GM23338 (cell line): ENCODE measurements at places on chromosomes 2 and 18. TPM values are rescaled to one million over a fixed set of nuclear protein-coding genes. Genes with fewer than 3 reads are reported as not detected.

DNA sequence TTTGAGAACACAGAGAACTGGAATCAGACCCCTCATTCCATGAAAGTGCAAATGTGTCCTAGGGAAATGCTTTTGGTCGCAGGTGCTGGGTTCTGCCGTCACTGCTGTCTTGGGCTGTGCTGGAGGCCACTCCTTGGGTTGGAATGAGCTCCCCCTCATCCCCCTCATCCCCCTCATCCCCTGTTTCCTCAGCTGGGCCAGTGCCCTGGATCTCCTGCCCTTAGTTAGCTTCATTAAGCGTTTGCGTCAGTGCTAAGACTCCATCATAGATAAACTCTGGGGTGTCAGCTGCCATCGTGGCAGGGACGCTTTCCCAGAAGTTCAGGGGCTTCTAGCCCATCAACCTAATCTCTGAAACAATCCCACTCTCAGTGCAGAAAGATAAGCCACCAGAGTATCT lies 97.1 kb upstream of the ZNF516 start:
- H3K27me3 ChIP-seq = no peaks in the 10 kb centered on the region
- H3K27ac ChIP-seq = no peak overlapping the region
- H3K4me3 ChIP-seq = no peak overlapping the region
- H3K4me1 ChIP-seq = peaks cover 16% of the 10 kb centered on the region
- no peaks in the 10 kb centered on the region for H3K36me3 ChIP-seq
- DNase-seq = no peak

- H3K27me3 ChIP-seq = no peaks in the 10 kb centered on the region
- no peak overlapping the region for H3K4me3 ChIP-seq
- DNase-seq = no peak
- H3K4me1 ChIP-seq = no peaks in the 10 kb centered on the region
- H3K27ac ChIP-seq = no peak overlapping the region
- peaks cover 86% of the 10 kb centered on the region for H3K36me3 ChIP-seq
Measured at GRCh38 chr2:86135653-86136052, 29.6 kb downstream of the PTCD3 start.

- peaks cover under 1% of the 10 kb centered on the region; the same call in 1 of the 2 replicates for H3K27me3 ChIP-seq
- no peak overlapping the region for H3K27ac ChIP-seq
- H3K4me1 ChIP-seq = no peaks in the 10 kb centered on the region
- no peak overlapping the region for H3K4me3 ChIP-seq
- DNase-seq = no peak
Measured at GRCh38 chr2:95353613-95354468, 48.7 kb upstream of the FAHD2A start.

OTOS gene
- total RNA-seq = not detected in 2 replicates

- no peak overlapping the region for H3K4me3 ChIP-seq
- no peak overlapping the region for H3K27ac ChIP-seq
- H3K27me3 ChIP-seq = no peaks in the 10 kb centered on the region
- H3K36me3 ChIP-seq = peaks cover 71% of the 10 kb centered on the region
Measured at GRCh38 chr2:200922439-200922838, 33.3 kb downstream of the NIF3L1 start.

VAMP5 gene
- total RNA-seq = 0.87 and 2.6 TPM in 2 replicates

NT5C1B gene
- not detected in 2 replicates for total RNA-seq

ABHD1 gene
- total RNA-seq = 0.19 and 0.38 TPM in 2 replicates

GRCh38 chr2:224223851-224224555 lies 177.9 kb downstream of the FAM124B start:
- no peak overlapping the region for H3K27ac ChIP-seq
- DNase-seq = no peak
- H3K4me3 ChIP-seq = no peak overlapping the region
- no peaks in the 10 kb centered on the region for H3K36me3 ChIP-seq
- H3K27me3 ChIP-seq = no peaks in the 10 kb centered on the region

C1QL2 gene
- 0.69 and 1.2 TPM in 2 replicates for total RNA-seq

GRCh38 chr18:77486985-77487384 lies 237.3 kb downstream of the GALR1 start:
- H3K4me1 ChIP-seq = no peaks in the 10 kb centered on the region
- H3K4me3 ChIP-seq = no peak overlapping the region
- no peaks in the 10 kb centered on the region for H3K27me3 ChIP-seq

GRCh38 chr2:100409461-100409860 lies 8.0 kb downstream of the CHST10 start:
- H3K27ac ChIP-seq = no peak overlapping the region
- DNase-seq = no peak
- H3K27me3 ChIP-seq = no peaks in the 10 kb centered on the region
- H3K4me1 ChIP-seq = peaks cover 49% of the 10 kb centered on the region
- no peak overlapping the region for H3K4me3 ChIP-seq

GRCh38 chr2:229731363-229731762 lies 17.0 kb upstream of the DNER start:
- no peaks in the 10 kb centered on the region for H3K27me3 ChIP-seq
- H3K4me1 ChIP-seq = peaks cover 13% of the 10 kb centered on the region
- no peak overlapping the region for H3K27ac ChIP-seq
- DNase-seq = no peak
- no peaks in the 10 kb centered on the region for H3K36me3 ChIP-seq
- H3K4me3 ChIP-seq = no peak overlapping the region

DNA sequence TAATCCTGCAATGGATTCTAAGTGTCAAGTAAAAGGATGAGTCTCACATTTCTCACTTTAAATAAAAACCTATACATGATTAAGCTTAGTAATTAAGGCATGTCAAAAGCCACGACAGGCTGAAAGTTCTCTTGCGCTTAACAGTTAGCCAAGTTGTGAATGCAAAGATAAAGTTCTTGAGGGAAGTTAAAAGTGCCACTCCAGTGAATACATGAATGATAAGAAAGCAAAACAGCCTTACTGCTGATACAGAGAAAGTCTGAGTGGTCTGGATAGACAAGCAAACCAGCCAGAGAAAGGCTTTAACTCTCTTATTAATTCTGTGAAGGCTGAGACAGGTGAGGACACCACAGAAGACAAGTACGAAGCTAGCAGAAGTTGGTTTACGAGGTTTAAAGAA lies 12.7 kb downstream of the THOC1 start:
- no peaks in the 10 kb centered on the region for H3K27me3 ChIP-seq
- H3K4me3 ChIP-seq = no peak overlapping the region
- H3K4me1 ChIP-seq = no peaks in the 10 kb centered on the region
- H3K27ac ChIP-seq = no peak overlapping the region

- no peaks in the 10 kb centered on the region for H3K36me3 ChIP-seq
- no peak overlapping the region for H3K4me3 ChIP-seq
- H3K4me1 ChIP-seq = no peaks in the 10 kb centered on the region
- no peak overlapping the region for H3K27ac ChIP-seq
- no peaks in the 10 kb centered on the region for H3K27me3 ChIP-seq
Measured at GRCh38 chr2:102789349-102790090, 27.7 kb downstream of the TMEM182 start.

DNA sequence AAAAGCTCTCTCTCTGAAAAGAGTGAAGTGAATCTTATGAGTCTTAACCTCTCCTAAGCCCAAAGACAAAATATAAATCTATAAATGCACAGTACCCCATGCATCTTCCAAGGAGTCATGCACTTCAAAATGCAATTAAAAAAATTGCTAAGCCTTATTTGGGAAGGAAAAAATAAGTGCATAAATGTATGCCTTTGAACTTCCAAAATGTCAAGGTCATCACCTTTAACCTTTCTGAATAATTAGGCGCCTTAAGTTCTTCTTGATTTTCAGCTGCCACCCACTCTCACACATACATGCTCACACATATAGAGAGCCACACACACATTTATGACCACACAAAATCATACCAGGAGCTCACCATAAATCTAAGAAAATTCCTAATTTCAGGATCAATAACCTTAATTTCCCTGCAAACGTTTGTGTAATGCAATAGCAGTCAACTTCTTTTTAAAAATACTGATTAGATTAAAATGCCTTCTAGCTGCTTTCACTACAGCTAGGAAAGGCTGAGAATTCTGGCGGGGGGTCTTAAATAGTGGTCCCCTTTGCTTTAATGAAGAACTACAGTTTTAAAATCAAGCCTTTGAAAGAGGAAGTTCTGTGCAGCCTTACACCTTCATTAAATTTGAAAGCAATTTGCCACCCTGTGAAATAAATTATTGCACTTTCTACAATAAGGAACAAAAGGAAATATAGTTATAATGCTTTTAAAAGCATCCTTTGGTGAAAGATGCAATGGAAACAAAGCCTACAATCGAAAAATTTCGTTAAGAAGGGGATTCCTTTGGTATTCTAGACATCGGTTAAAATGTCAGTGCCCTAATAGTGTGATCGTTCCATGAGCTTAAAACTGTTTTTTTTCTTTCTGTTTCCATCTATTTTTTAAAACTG lies 3.6 kb downstream of the HOXD11 start:
- peaks cover 99% of the 10 kb centered on the region for H3K27me3 ChIP-seq
- no peak overlapping the region for H3K4me3 ChIP-seq
- DNase-seq = no peak

CRIM1 gene
- 30.9 and 36.4 TPM in 2 replicates for total RNA-seq
